Endothelial cell of umbilical vein (primary cell): ENCODE measurements at places on chromosomes 1 and 21. TPM values are rescaled to one million over a fixed set of nuclear protein-coding genes. Genes with fewer than 3 reads are reported as not detected.

DNA sequence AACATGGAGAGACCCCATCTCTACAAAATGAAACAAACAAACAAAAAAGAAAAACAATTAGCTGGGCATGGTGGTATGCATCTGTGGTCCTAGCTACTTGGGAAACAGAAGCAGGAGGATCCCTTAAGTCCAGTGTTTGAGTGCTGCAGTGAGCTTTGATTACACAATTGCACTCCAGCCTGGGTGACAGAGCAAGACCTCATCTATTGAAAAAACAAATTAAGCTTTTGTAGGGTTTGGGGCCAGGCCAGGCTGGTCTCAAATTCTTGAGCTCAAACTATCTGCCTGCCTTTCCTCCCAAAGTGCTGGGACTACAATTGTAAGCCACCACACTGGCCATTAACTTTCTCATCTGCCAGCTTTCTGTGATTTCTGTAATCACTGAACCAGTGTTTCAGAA lies 27.2 kb downstream of the NIPAL3 start:
- DNase-seq, result no peak

Gene GUCA2A
- total RNA-seq, result not detected in 2 replicates

- no peak for DNase-seq
Measured at GRCh38 chr21:25560891-25561290, 46.4 kb downstream of the MRPL39 start.

Gene C8A
- total RNA-seq, result not detected in 2 replicates

DNA sequence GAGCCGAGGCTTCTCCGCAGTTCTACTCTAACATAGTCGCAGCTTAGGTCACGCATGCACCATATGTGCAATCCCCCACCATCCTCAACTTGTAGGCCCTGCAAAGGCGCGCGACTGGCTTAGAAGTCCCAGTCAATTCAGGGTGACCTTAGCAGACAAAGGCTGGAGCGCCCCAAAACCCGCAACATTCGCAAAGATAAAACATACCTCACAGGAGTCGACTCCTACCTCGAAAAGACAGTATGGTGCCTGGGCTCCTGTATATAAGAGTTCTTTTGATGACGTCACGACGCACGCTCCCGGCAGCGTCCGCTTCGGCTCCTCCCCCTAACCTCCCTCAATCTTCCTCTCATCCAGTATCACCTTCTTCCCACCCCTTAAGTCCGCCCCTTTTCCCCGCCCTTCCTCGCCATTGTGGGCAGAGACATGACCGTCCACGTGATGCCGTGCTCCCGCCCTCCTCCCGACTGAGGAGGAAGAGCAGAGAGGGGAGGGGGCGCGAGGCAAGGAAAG lies at the start of gene GAS5:
Gene GAS5 (minus strand): TSS at position 237 of the 513 bp plus-strand sequence.
- peak; percentile 99 for DNase-seq

DNA sequence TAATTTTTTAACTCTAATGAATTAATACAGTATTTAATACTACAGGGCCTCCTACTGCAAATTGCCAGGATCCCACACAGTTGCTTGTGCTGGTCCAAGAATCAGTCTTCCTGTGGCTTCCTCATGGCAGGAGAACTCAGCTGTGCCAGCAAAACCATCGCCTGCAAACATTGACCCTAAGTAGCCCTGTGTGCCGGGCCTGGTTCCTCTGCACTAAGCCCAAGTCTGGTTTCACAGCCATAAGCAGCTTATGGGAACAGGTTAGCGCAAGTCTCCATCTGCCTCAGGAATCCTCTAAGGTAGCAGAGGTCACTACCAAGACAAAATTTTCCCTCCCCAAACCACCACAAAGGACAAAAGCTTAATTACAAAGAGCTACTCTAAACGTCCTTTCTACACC lies 216.6 kb downstream of the PLA2G4A start:
- DNase-seq, result no peak

DNA sequence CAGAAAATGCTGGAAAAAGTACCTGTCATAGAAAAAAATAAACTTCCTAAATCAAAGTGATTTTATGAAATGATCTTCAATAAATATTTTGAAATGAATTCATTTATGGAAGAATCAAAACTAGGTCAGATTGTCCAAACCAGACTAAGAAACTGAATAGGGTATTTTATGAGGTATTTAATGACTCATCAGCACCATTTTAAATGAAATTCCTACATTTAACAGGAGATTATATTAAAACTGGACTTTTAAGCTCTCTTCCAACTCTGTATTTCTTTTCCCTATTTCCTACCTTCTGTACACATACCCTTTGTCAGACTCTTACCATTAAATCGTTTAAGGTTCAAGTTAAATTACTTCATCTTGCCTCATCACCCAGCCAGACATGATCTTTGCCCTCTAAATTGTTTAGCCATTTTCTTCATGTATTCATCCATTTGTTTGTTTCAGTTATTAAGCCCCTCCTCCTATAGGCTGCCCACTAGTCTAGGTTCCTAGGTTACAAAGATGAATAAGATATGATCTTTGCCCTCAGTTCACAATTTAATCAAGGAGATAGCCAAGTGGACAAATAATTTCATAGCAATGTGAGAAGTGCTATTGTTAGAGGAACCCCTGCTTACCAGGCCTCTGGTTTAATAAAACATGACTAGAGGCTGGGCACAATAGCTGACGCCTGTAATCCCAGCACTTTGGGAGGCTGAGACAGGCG lies 25.0 kb downstream of the TATDN3 start:
- peak; percentile 12 for DNase-seq

- DNase-seq, result no peak
Measured at GRCh38 chr1:41671116-41671755, 186.8 kb upstream of the EDN2 start.

Gene SIPA1L2
- 12.8 and 14.2 TPM in 2 replicates for total RNA-seq

Gene OR2T29
- total RNA-seq, result not detected in 2 replicates

GRCh38 chr1:171429137-171429536 lies 56.2 kb upstream of the PRRC2C start:
- no peak for DNase-seq

Gene PTGS2
- 21.6 and 24.1 TPM in 2 replicates for total RNA-seq

- no peak for DNase-seq
Measured at GRCh38 chr1:118479351-118479750, 294.3 kb upstream of the SPAG17 start.

DNA sequence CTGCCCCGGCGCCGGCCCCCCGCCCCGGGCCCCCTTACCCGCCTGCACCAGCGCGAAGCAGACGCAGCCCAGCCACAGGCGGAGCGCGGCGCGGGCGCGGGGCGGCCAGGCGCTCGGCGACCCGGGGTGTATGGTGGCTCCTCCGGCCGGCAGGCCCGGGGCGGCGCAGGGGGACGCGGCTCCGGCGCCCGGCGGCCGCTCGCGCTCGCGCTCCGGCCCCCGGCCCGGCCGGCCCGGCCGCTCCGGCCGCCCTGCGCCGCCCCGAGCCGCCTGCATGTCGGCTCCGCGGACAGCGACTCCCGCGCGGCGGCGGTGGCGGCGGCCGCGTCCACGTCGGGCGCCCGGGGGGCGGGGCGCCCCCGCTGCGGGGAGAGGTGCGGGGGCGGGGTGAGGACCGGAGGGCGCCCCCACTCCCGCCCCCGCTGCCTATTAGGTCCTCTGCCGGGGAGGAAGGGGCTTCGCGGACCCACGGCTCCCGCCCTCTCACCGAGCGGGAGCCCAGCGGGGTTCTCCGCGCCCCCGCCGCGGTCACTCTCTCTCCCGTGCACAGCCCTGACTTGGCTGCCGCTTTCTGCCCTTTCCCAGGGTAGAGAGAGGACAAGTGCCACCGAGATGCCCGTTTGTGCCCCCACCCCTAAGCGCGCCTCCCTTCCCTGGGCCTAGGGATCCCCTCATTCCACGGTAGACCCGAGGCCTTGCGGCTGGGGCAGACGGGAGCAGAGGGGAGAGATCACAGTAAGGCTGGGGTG lies at the start of gene FNDC5:
Gene FNDC5 (minus strand): TSS at position 298 of the 749 bp plus-strand sequence.
- DNase-seq, result no peak
